ENCODE measurements at places on chromosomes 7 and 10. TPM values are rescaled to one million over a fixed set of nuclear protein-coding genes. Genes with fewer than 3 reads are reported as not detected.

- DNase-seq: no peak
These were observed 258.5 kb downstream of the SFMBT2 start for GRCh38 chr10:7152341-7152740.

DNA sequence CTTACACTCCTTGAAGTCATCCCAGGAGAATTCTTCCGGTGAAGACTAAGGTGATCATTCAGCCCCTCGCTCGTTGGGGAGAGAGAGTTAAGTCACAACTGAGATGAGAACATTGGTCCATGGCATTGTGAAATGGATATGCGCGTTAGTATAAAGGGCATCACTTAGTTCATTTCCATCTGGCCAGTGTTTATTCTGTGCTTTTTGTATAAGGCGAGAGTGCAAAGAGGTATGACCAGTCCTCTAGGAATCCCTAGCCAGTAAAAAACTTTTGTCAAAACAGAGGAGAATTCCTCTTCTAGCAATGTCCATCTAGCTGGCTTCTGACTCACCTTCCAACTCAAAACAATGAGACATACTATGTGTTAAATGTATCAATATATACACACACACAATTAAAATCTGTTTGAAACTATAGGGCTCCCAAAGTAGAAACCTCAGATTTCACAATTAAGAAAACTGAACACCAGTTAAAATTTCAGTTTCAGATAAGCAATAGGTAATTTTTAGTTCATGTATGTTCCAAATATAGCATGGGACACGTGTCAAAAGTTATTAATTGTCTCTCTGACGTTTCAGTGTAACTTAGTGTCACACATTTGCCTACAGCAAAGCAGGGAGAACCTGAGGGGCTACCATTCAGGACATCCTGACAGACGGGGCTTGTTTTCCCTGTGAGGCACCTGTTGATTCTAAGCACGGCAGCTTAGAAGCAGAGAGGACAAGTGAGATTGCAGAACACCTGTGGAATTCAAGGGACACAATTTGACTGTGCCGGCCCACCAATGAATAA is 158.9 kb downstream of the KLF6 start:
- DNase-seq: no peak

- no peak for DNase-seq
These were observed 23.3 kb downstream of the NEUROG3 start for GRCh38 chr10:69549959-69550358.

DNA sequence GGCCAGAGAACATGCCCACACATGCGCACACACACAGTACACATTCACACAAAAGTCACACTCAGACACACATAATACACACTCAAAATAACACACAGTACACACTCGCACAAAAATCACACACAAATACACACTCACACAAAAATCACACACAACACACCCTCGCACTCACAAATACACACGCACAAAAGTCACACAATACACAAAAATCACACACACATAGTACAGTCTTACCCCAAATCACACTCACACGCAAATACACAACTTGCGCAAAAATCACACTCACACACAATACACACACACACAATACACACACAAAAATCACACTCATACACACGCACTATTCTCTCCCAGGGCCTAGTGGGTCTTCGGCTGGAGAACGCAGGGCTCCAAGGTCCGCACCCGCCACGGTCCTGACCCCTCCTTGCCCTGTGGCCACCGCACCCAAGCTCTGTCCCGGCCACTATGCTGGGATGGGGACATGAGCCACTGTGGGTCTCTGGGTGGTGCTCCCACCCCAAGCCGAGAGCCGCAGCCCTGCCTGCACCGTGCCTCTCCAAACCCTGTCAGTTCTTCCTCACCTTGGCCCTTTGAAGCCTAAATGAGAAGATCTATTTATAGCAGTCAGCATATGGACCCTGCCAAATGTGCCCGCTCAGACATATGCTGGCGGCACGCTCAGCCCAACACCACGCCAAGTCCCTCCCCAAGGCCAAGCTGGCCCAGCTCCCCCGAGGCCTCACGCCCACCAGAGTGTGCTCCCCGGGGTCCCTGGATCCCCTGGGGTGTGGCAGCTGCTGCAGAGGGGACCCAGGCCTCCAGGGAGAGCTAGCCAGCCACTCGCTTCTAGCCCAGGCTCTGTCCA is 55.9 kb downstream of the ELFN1 start:
- DNase-seq: no peak

DNA sequence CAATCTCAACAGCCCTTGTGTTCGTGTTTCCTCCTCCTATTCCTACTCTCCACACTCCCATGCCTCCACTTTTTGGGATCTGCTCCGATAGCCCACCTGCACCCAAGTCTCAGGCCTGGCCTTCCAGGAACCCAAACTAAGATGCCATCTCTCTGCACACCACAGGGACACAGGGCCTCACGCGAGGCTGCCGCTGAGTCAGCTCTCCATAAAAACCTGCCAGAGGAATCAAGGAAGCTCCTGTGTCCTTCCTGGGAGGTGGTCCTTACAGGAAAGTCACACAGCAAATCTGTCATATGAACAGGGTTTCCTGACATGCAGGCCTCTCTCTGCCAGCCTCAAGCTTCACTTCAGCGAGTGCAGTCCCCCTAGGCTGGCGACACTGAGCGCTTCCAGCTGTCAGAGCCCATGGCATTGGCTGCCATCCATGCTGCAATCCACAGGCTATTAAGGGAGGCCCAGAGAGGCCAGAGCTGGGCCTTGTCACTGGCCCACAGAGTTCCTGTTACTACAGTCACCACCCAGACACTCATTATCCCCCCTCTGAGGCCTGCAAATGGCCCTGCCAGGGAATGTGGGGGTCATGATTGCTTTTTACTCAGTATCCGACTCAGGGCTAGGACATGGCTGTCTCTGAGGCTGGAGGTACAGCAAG is 151.4 kb downstream of the OAT start:
- no peak for DNase-seq

The ANXA8L1 gene
- not detected for polyA plus RNA-seq

Measured in left kidney (tissue), 8 donors.